ENCODE measurements at places on chromosomes 12 and 14.

DNA sequence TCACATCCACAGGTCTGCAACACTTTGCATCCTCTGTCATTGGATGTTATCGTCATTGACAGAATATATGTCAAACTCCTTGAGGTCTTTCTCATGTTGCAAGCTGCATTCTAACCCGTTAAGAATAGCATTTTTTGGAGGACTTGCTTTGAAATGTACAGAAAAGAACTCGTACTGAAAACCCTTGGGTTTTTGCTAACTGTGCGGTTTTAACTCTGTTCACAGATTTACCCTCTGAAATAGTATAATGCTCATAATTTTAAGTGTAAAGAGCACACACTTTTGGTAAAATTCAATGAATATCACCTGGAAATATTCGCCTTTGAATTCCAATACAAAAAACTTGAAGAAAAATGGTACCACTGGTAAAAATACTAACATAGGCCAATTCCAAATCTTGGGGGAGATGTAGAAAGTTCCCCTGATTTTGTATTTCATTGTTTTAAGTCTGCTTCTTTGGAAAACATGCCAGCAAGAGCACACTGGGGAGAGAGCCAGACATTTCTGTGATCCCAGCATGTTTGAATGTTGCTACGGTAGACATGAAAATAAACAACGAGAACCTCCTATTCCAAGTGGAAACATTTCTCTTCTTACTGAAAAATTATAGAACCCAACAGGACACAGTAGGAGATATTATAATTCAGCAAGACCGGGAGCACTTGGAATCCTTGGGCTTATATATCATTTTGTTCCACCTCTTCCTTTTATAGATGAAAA lies 446.0 kb downstream of the AEBP2 start:
- DNase-seq: no peak

GRCh38 chr14:71610149-71610548 lies 322.1 kb upstream of the RGS6 start:
- DNase-seq: no peak

- DNase-seq: no peak
These were observed 3.3 kb upstream of the CHURC1 start for GRCh38 chr14:64910847-64911495.

DNA sequence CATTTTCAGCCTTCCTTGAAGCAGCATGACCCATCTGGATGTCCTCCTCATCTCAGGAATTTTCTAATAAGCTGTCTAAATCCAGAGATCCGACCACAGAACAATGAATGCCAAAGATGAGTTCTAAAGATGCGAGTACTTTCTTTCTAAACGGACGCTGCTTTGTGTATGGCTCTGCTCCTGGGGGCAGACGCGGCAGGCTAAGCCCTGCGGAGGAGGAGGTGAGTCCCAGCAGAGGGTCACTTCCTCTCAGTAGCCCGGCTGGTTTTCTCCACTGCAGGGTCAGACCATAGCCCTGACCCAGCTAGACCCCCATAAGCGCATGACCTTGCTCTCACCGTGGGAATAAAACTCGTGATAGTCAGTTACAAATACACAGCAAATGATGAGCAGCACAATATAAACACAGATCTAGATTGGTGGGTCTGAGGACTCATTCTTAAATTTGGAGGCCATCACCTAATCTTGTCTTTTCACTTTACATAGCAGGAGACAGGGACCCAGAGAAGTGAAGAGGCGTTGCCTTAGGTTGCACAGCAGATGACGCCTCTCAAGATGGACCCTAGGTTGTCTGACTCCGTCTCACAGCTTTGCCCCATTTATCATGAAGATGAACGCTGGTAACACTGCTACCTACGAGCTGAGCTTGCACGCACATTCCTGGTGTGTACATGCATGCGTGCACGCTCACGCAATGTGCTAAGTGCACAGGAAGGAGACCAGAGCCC lies 16.6 kb downstream of the SSH1 start:
- DNase-seq: no peak

DNA sequence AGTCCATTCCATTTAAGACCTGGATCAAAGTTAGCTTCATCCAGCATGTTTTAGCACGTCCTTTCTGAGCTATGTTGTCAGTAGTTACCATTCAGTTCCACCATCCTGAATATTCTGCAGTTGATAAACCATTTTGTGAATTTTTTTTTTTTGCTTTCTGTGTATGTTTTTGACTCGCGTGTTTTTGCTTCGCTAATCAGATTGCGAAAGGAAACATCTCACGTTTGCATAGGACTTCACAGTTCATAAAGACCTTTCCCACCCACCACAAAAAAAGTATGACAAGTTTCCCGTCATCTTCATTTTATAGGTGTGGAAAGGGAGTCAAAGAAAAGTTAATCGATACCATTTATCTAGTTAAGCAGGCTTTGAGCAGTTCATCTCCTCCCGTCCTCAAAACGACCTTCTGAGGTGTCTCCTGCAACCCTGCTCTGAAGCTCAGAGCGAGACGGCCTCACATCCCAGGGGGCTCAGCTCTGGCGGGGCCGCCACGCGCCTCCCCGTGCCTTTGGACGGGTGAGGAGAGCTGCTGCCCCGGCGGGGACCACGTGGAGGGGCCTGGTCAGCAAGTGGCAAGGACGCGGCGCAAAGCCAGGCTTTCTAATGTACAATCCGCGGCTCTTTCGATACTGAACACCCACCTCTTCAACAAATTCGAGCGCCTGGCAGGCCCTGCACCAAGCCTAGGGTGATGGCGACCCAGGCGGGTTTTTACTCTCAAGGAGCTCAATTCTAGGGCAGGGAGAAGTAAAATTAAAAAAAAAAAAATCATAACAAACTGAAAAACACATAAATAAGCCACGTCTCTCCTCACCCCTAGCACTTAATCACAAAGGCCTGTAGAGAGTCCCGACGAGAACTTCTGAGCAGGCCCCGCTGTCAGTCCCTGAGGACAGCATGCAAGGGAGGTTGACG lies 988 bp upstream of the TMEM263 start:
- DNase-seq: peak; percentile 1

DNA sequence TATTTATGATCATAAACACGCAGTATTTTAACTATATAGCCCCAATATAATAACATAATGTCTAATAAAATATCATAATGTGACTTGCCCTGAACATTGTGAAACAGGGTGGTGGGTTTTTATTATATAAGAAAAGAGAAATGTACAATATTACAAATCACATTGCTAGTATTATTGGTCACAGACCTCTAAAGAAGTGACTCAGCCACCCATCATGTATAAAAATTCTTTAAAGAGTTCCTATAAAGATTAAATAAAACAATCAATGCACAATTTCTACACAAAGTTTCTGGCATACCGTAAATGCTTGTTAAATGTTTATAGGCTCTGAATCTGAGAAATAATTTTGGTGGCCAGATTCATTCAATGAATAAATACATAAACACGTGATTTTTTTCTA lies 28.9 kb downstream of the ABCC9 start:
- no peak for DNase-seq

DNA sequence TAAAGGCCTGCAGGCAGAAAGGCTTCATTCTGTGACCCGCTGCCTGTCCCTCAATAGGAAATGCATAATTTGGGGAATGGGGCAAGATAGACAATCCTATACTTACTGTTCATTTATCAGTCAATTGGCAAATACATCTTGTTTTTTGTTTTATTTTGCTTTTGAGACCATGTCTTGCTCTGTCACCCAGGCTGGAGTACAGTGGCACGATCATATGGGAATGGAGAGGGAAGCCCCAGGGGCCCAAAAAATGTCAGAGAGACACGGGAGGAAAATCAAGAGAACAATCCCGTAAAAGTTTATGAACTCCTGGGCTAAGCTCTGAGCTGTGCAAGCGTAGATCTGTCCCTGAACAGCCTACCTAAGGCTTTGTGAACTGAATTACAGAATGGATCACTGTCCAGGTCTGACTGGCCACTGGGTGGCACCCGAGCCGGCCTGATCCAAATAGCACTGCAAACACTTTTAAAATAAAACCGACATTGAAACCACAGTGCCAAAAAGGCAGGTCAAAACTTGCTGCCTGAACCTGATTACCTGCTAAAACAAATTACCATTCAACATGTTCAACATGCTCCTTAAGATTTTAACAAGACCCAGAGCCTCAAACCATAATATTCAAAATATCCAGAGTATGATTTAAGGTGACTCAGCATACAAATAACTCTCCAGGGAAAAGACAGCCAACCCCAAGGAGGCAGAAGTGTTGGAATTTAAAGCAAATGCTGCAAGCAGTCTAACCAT lies 11.8 kb downstream of the COPS7A start:
- peak; percentile 18 for DNase-seq

- DNase-seq: no peak
These were observed 171.7 kb upstream of the LHX5 start for GRCh38 chr12:113643177-113643974.

DNA sequence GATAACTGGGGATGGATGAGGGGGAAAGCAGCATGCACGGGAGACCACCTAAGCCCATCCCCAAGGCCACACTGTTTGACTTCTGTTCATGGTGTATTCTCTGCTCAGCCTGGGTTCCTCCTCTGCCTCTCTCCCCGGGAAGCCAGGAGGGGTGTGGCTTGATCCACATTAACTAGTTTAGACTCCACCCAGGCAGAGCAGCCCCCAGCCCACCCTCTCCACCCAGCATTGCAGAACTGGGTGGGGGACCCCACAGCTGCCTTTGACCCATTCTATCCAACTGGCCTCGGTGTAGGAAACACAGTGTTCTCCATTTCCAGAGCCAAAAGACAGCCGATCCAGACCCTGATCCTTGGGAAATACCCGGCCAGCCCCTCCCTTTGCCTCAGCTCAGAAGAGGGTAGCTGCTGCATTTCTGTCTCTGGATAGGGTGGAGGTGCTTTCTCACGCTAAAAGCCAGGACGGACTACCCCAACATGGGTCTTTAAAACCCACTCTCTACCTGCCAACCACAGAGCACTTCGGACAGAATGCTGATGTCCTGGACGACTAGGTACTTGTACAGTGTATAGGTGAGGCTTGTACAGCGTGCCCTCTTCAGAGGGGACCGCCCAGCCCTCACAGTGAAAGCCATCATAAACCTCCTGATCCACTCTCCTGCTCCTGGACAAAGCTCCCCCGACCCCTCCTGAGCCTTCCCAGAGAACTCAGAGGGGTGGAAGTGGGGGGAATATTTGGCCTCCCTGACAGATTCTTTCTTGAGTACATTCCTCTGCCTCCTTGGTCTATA lies 9.4 kb downstream of the SPRYD3 start:
- no peak for DNase-seq

DNA sequence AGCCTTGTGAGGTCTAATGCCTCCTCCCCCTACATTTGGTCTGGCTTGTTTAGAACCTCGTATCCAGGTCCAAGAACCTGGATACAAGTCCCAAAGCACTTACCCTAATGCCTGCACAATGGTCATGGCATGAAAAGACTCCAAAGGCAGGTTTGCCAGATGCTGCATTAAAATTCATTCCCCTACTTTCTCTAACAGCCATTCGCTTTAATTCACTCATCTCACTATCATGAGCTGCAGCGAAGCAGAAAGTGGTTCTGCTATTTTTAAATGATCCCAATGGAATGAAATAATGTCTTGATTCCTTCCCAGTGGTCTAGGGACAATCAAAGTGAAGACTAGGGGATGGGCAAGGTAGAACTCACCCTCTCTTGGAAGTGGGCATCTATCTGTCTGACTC lies 72.5 kb upstream of the MAX start:
- no peak for DNase-seq

- DNase-seq: no peak
These were observed 72.1 kb upstream of the DIO3 start for GRCh38 chr14:101489092-101489760.

DNA sequence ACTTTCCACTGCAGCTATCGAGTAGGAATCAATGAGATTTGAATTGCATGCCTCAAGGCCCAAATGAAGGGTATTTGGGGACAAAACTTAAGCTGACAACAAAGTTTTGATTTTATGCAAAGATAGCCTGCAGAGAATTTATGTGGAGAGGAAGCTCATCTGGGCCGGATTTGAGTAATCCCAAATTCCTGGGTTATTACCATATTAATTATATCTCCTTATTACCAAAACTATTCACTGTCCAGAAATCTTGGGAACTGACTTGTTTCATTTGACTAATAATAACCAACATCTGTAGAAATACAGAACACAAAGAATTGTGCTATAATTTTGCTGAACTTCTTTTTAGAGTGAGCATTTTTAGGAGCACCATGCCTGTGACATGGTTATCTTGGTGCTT lies 70.4 kb downstream of the KITLG start:
- DNase-seq: no peak

DNA sequence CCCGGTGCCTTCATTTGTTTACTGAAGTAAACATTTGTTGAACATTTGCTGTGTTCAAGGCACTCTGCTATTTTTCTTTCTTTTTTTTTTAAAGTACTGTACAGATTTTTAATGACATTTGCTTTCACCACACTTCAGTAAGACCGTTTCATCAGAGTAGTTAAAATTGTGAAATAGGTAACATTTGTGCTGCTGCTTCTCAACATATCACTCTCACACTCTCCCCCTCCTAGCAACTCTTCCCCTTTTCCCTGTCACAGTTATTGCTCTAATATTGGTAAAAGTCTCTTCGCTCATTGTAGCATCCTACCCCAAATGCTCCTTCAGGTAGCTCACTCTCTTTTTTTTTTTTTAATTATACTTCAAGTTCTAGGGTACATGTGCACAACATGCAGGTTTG lies 49.6 kb downstream of the SRGAP1 start:
- DNase-seq: no peak
